Osteoblast (primary cell): ENCODE measurements at places on chromosomes 13 and 19.

DNA sequence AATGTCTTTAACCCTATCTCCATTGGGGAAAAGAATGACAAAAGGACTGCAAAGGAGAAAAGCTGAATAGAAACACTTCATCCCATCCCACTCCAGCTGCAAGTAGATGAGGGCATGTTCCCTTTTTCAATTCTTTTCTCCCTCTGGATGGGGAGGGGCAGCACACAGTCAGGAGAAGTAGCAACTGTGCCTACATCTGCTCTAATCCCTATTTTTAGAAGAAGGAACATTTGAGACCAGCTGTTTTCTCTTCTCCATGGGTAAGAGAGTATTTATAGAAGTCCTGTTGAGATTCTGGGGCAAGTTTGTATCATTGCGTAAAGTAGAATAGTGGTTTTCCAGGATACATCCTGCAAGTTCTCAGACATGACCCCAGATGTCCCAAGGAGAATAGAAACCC is 9.3 kb upstream of the GTF3A start:
- no peak overlapping the region for H3K4me3 ChIP-seq
- DNase-seq = no peak
- no peak overlapping the region for H3K27ac ChIP-seq
- no peaks in the 10 kb centered on the region for H3K36me3 ChIP-seq

DNA sequence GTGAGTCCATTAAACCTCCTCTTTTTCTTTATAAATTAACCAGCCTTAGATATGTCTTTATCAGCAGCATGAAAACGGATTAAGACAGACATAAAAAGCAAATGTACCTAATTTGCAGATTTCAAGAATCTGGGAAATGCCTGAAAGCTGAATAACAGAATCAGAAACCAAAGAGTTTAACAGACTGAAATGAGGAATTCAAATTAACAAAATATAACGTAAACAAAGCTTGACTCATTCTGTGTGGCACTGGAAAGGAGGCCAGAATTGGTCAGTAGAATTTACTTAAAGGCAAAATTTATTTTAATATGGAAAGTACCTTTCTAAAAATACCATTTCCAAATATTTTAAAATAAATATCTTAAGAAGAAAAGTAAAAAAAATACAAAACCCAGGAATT is 540.6 kb upstream of the HTR2A start:
- H3K27ac ChIP-seq = no peak overlapping the region
- no peak for DNase-seq
- H3K4me1 ChIP-seq = no peaks in the 10 kb centered on the region
- no peaks in the 10 kb centered on the region for H3K27me3 ChIP-seq

GRCh38 chr19:18541258-18541991 is 1.9 kb downstream of the FKBP8 start:
- H3K4me1 ChIP-seq = peaks cover 16% of the 10 kb centered on the region
- peak; percentile 91 for DNase-seq
- no peaks in the 10 kb centered on the region for H3K27me3 ChIP-seq
- H3K4me3 ChIP-seq = no peak overlapping the region
- H3K36me3 ChIP-seq = peaks cover 33% of the 10 kb centered on the region

DNA sequence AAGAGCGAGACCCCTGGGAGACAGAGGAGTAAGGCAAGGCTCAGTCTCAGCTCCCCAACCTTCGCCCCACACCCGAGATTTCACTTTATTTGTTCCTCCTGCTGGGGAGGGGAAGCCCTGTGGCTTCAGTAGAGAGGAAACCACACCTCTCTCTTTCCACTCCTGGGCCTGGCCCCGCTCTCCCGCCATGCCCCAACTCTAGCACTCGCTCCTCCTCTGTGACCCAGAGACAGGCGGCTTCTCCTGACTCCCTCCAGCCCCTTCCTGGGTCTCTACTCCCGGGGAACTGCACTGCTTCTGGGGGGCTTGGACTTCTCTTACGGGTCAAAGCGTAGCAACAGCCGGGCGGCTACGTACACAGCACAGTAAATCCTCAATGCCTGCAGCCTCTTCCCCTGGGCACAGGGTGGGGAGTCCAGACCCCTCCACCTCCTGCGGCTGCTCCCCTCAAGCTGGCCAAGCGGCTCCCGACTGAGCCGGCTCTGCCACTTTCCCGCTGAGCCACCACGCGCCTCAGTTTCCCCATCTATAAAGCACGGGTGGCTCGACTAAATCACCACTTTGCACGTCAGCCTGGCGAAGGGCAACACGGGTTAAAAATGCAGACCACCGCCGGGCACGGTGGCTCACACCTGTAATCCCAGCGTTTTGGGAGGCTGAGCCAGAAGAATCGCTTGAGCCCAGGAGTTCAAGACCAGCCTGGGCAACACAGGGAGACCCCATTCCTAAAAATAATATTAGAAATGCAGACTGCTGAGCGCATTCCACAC is 1.4 kb downstream of the RNF126 start:
- H3K4me3 ChIP-seq = peak overlapping the region; percentile 84
- H3K27ac ChIP-seq = peak overlapping the region; percentile 72
- no peaks in the 10 kb centered on the region for H3K36me3 ChIP-seq
- peak; percentile 98 for DNase-seq
- H3K27me3 ChIP-seq = no peaks in the 10 kb centered on the region

GRCh38 chr13:46569456-46569855 is 16.5 kb downstream of the LRCH1 start:
- no peak overlapping the region for H3K27ac ChIP-seq
- no peaks in the 10 kb centered on the region for H3K27me3 ChIP-seq
- no peaks in the 10 kb centered on the region for H3K4me1 ChIP-seq
- DNase-seq = no peak
- H3K36me3 ChIP-seq = no peaks in the 10 kb centered on the region

GRCh38 chr13:106295971-106296370 is 239.5 kb downstream of the EFNB2 start:
- no peaks in the 10 kb centered on the region for H3K36me3 ChIP-seq
- no peak overlapping the region for H3K4me3 ChIP-seq
- no peak for DNase-seq
- peaks cover 6% of the 10 kb centered on the region for H3K4me1 ChIP-seq
- no peak overlapping the region for H3K27ac ChIP-seq

DNA sequence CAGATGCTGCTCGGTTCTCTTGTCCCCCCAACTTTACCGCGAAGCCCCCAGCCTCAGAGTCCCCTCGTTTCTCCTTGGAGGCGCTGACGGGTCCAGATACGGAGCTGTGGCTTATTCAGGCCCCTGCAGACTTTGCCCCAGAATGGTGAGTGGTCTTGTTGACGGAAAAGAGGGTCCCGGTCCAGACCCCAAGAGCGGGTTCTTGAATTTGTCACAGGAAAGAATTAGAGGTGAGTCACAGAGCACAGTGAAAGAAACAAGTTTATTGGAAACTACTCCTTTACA is 589 bp downstream of the POLR1G start:
- H3K36me3 ChIP-seq = peaks cover 16% of the 10 kb centered on the region
- H3K27me3 ChIP-seq = no peaks in the 10 kb centered on the region
- H3K4me1 ChIP-seq = peaks cover 24% of the 10 kb centered on the region
- DNase-seq = peak; percentile 68
- H3K4me3 ChIP-seq = peak overlapping the region; percentile 88
- H3K27ac ChIP-seq = peak overlapping the region; percentile 98
